Lower leg skin (tissue), 4 donors: ENCODE measurements at places on chromosomes 11 and 22.

- no peak for DNase-seq
Observed at GRCh38 chr11:36131721-36132397, 157.4 kb downstream of the COMMD9 start.

- DNase-seq = no peak
Observed at GRCh38 chr11:9808943-9809342, 145.1 kb downstream of the SWAP70 start.

- DNase-seq = no peak
Observed at GRCh38 chr11:86812981-86813380, 12.6 kb downstream of the PRSS23 start.

DNA sequence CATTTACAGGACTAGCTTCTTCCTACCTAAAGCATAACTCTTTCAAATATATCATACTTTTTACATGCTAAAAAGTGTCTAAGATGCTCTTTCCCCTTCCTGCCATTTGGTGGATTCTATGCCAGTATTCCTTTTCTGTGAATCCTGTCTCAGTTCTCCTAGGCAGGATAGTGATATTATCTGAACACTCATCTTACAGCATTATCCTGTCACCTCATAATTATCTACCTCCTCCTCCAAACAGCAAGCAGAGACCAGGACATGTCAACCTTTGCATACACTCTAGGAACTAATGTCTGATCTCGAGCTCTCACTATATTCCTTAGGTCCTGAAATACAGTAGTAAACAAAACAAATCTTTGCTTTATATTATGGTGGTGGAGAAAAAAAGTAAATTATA is 275.5 kb downstream of the FAM181B start:
- no peak for DNase-seq

DNA sequence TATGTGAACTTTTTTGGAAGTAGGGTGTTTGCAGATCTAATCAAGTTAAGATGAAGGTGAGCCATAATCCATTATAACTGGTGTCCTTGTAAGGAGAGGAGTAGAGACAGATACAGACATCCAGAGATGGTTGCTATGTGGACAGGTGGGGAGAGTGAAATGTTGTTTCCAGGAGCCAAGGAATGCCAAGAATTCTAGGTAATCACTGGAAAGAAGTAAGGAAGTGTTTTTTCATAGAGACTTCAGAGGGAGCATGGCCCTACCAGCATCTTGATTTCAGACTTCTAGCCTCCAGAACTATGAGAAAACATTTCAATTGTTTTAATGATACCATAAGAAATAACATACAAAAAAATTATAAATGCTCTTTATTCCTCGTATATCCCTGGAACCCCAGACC is 320.5 kb upstream of the ANO3 start:
- no peak for DNase-seq

DNA sequence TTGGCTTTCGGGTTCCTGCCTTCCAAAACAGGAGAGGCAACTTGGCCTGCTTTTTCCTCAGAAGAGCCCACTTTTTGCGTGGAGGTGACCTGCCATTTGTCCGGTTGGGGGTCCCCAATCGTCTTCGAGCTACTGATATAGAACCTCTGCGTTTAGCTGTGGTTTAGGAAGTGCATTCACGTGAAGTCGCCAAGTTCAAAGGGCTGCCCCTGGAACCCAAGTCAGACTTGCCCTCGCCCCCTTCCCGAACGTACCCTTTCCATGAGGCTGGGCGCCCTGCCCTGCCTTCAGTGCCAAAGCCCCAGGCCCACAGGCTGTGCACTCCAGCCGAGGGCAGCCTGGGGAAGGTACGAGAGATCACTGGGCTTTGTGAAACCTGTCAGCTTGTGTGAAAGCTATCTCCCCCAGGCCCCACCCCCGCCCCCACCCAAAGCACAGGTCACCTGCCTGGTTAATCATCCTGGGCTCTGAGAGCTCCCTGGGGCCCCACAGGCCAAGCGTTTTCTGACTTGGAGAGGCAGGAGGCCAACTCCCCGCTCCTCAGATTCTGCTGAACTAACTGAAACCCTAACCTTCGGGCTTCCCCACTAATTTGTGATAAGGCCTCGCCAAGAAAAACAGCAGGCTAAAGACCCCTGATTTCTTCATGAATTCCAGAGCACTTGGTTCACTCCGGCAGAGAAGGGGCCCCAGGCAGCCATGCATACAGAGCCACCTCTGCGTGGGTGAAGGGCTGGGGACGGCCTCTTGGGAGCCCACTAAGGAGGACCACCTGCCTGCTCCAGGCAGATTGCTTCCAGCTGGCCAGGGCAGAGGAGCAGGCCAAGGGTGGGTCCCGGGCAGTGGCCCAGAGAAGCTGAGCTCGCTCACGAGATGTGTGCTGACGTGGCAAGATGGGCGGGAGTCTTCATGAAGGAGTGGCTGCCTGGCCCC is 25.8 kb upstream of the KCNQ1OT1 start:
- peak; percentile 92 for DNase-seq
